ENCODE measurements at places on chromosomes 16 and 17.

- no peaks in the 10 kb centered on the region for H3K4me1 ChIP-seq
- no peaks in the 10 kb centered on the region for H3K27me3 ChIP-seq
- no peak for DNase-seq
- H3K36me3 ChIP-seq = no peaks in the 10 kb centered on the region
- no peak overlapping the region for H3K4me3 ChIP-seq
These were observed 519.4 kb upstream of the WSB1 start for GRCh38 chr17:26774291-26775218.

DNA sequence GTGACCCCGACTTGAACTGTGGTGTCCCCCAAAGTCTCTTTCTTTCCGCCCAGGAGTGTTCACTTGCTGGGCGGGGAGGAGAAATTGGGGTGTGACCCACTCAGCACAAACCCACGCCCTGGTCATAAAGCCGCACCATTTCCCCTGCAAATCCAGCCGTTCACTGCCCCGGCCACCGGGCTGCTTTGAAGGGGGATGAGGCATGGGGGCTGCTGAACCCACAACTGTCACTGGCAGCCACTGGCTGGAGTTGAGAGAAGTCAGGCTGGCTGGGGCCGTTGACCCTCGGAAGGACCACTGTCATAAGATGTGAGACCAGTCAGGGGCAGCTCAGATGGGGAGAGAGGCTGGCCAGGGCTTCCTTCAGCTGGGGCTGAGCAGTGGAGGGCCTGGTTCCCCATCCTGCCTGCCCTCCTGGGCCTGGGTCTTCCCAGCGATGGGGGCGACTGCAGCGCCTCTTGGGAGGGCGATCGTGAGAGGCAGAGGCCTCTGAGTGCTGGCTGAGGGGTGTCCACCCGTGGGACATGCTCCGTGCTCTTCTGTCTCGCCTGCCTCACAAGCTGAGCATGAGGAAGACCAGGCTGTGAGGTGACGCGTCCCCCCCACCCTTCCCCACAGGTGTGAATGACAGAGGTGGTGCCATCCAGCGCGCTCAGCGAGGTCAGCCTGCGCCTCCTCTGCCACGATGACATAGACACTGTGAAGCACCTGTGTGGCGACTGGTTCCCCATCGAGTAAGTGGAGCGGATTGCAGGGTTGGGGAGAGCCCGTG lies 19.5 kb downstream of the C16orf90 start:
- no peak overlapping the region for H3K4me3 ChIP-seq
- H3K4me1 ChIP-seq = peaks cover 22% of the 10 kb centered on the region
- H3K27ac ChIP-seq = no peak overlapping the region
- DNase-seq = no peak

DNA sequence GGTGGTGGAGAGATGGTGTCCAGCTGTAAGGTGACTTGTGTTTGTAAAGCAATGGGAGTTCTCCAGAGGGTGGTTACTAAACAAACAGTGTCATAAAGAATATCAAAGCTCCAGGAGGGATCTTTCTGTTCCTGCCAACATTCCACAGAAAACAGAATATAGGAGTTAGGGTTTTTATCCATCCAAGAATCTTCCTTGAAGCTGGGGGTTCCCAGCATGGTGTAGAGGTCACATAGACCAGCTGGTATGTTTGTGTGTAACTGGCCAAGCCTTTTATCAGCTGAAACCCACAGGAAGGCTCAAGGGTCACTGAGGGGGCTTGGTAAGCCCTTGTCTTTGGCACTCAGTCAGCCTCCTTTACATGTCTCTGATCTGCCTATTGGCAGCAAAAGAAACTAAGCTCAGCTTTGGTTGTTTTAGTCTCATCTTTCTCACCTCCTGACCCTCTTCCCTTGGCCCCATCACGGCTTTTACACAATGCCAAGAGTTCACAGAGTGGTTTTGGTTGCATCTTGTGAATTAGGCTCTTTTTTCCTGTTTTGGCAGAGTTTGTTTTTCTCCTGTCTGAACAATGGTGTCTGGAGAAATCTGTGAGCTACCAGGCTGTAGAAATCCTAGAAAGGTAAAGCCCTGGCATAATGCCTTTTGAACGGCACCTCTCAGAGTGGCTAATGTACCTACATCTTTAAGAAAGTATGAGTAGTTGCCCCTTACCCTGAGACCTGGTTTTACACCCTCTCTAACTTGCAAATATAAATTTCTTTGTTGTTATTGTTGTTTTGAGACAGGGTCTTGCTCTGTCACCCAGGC lies 4.6 kb downstream of the CNTD1 start:
- no peak overlapping the region for H3K4me3 ChIP-seq
- H3K4me1 ChIP-seq = peaks cover 6% of the 10 kb centered on the region
- peaks cover 2% of the 10 kb centered on the region for H3K36me3 ChIP-seq
- peaks cover 2% of the 10 kb centered on the region for H3K27me3 ChIP-seq
- no peak for DNase-seq

DNA sequence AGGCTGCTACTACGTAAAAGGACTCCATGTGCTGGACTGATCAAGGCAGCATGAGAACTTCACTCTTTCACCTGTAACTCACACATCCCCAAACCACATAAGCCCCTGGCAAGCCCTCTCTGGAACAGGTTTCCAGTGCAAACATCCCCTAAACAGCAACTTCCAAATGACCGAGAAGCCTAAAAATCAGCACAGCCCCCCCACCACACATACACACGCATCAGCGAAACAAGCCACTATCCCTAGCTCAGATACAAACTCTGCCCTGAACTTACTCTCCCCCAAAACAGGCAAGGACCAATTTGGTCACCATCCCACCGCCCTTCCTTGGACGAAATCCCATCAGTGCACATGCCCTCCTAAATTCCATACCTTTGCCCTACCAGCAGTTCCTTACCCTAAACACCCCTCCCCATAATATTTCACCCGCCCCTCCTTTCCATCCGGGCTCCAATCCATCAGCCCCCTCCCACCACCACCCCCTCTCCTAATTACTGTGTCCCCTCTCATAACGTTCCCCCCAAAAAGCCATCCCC lies 735 bp downstream of the LSM12 start:
- H3K27ac ChIP-seq = peak overlapping the region; percentile 95
- H3K36me3 ChIP-seq = peaks cover 35% of the 10 kb centered on the region
- DNase-seq = peak; percentile 22
- no peaks in the 10 kb centered on the region for H3K27me3 ChIP-seq
- H3K4me3 ChIP-seq = peak overlapping the region; percentile 98

GRCh38 chr17:70314096-70314495 lies 144.8 kb downstream of the KCNJ2 start:
- H3K36me3 ChIP-seq = no peaks in the 10 kb centered on the region
- no peak for DNase-seq
- no peaks in the 10 kb centered on the region for H3K4me1 ChIP-seq
- H3K4me3 ChIP-seq = no peak overlapping the region
- H3K27me3 ChIP-seq = no peaks in the 10 kb centered on the region

DNA sequence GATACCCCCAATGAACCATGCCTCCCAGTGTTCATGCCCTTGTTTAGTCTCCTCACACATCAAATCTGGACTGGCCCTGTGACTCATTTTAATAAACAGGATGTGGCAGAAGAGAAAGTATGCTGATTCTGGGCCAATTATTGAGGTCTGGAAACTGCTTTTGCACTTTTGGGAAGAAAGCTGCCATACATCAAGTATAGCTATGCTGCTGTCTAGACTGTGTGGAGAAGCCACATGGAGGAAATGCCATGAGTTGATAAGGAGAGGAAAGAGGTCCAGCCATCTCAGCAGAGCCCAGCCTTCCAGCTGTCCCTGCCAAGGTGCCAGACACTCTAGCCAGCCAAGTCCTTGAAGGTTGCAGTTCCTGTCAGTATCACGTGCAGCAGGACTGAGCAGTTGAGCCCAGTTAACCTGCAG lies 16.7 kb downstream of the RPRML start:
- H3K27ac ChIP-seq = no peak overlapping the region
- DNase-seq = no peak
- peaks cover 8% of the 10 kb centered on the region for H3K27me3 ChIP-seq
- H3K4me1 ChIP-seq = peaks cover 4% of the 10 kb centered on the region
- peaks cover 2% of the 10 kb centered on the region for H3K36me3 ChIP-seq

DNA sequence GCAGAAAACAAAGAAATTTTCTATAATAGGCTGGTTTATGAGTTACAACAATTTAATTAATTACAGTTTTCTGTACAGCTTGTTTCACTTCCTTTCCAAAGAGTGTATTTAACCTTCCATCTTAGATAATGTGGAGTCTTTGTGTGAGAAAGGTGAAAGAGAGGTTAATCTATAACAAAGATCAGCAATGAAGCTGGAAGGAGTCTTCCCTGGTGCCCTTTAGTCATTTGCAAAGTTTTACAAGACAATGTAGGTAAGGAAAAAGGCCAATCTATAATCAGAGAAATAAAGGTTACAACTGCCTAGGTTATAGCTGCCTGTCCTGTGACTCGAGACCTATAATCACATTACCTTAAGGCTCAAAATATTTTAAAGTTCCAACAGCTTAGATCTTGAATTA lies 142.0 kb downstream of the ZNF18 start:
- H3K27me3 ChIP-seq = peaks cover 2% of the 10 kb centered on the region
- no peak overlapping the region for H3K4me3 ChIP-seq
- no peaks in the 10 kb centered on the region for H3K36me3 ChIP-seq
- no peak overlapping the region for H3K27ac ChIP-seq
- no peak for DNase-seq
- H3K4me1 ChIP-seq = no peaks in the 10 kb centered on the region

- no peaks in the 10 kb centered on the region for H3K4me1 ChIP-seq
- no peaks in the 10 kb centered on the region for H3K36me3 ChIP-seq
- H3K27ac ChIP-seq = no peak overlapping the region
These were observed 827.6 kb upstream of the KIF2B start for GRCh38 chr17:52995147-52995546.

GRCh38 chr17:69516911-69517310 lies 102.4 kb downstream of the MAP2K6 start:
- H3K27ac ChIP-seq = no peak overlapping the region
- H3K4me1 ChIP-seq = peaks cover 11% of the 10 kb centered on the region
- DNase-seq = no peak
- no peaks in the 10 kb centered on the region for H3K27me3 ChIP-seq
- peaks cover 3% of the 10 kb centered on the region for H3K36me3 ChIP-seq

- H3K27ac ChIP-seq = no peak overlapping the region
- H3K4me3 ChIP-seq = no peak overlapping the region
- H3K4me1 ChIP-seq = no peaks in the 10 kb centered on the region
- no peak for DNase-seq
- H3K27me3 ChIP-seq = no peaks in the 10 kb centered on the region
These were observed 14.3 kb downstream of the KATNIP start for GRCh38 chr16:27564224-27564623.

DNA sequence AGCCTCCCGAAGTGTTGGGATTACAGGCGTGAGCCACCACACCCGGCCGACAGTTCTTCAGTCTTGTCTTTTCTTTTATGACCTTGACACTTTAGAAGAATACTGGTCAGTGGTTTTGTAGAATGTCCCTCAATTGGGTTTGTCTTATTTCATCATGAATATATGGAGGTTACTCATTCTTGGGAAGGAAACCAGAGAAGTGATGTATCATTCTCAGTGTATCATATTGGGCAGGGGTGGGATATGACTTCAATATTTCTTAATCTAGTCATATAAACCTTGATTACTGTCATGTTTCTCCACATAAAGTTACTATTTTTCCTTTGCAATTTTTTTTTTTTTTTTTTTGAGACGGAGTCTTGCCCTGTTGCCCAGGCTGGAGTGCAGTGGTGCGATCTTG lies 36.9 kb downstream of the SNTB2 start:
- H3K4me1 ChIP-seq = no peaks in the 10 kb centered on the region
- no peak overlapping the region for H3K4me3 ChIP-seq

DNA sequence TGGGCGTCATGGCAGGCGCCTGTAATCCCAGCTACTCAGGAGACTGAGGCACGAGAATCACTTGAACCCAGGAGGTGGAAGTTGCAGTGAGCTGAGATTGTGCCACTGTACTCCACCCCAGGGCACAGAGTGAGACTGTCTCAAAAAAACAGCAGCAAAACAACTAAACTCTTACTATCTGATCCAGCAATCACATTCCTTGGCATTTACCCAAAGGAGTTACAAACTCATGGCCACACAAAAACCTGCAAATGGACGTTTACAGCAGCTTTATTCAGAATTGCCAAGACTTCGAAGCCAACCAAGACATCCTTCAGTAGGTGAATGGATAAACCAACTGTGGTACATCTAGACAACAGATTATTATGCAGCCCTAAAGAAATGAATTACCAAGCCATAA lies 4.0 kb downstream of the SIAH1 start:
- H3K4me1 ChIP-seq = peaks cover 61% of the 10 kb centered on the region
- no peak for DNase-seq
- peaks cover 13% of the 10 kb centered on the region for H3K36me3 ChIP-seq
- H3K27ac ChIP-seq = no peak overlapping the region
- H3K27me3 ChIP-seq = no peaks in the 10 kb centered on the region
- H3K4me3 ChIP-seq = no peak overlapping the region

DNA sequence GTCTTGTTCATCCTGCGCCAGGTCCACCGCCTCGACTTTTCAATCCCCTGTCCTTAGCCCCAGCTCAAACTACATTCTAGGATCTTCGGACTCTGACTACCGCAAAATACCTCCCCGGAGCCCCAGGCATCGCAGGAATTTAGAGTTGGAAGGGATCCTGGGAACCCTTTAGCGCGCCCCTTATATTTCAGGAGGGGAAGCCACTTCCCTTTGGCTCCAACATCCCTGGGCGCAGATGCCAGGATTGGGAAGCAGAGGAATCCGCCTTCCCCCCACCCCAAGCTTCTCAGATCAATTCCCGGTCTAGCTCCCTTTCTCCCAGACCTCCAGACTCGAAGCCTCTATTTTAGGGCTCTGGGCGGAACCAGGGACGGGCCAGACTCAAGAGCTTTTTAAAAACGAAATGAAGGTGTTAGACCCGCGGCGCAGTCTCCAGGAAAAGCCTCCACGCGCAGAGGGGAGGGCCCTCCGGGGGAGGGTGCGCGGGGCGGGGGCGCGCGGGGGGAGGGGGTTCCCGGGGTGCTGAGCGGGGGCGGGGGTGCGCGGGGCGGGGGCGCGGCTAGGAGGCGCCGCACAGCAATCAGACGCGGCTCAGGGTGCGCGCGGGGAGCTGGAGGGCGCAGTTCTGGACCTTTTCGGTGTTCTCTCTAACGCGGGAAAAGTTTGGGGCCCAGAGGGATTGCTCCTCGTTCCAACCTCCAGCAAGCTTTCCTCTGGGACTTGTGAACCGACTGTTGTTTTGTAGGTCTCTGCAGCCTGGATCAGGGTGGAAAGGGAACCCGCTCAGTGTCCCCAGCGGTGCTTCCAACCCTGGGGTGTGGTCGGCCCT lies 1.6 kb downstream of the AHSP start:
- peak overlapping the region; percentile 40 for H3K4me3 ChIP-seq
- H3K4me1 ChIP-seq = peaks cover 26% of the 10 kb centered on the region
- peaks cover 28% of the 10 kb centered on the region for H3K27me3 ChIP-seq
- no peaks in the 10 kb centered on the region for H3K36me3 ChIP-seq
- no peak for DNase-seq

DNA sequence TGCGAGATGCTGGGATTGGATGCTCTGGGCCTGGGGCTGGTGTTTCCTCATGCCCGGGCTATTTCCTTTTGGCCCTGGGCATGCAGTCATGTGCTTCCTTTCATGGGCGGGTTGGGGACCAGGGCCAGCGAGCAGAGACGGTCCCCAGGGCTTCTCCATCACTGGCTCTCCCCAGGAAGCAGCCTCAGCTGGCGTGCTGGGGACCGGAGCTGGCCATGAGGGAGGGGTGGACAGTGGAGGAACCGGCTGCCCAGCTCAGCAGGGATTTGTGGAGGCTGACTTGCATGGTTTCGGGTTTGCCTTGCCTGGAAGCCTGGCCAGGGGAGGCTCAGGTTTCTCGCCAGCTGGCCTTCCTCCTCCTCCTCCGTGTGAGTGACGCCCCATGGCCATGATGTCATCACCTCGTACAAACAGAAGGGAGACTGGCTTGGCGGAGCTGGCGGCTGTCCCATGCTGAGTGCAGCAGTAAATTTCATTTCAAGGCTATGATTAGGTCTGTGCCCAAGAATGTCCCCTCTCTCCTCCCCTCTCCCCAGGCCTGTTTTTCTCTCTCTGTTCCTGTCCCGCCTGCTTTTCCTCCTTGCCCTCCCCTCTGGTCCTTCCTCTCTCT lies 8.9 kb upstream of the TIMP2 start:
- DNase-seq = no peak
- no peaks in the 10 kb centered on the region for H3K36me3 ChIP-seq
- H3K4me3 ChIP-seq = no peak overlapping the region
- H3K27me3 ChIP-seq = peaks cover 3% of the 10 kb centered on the region
- peaks cover 9% of the 10 kb centered on the region for H3K4me1 ChIP-seq
